ENCODE measurements at places on chromosomes 7 and 10.
A peak's percentile ranks its signal among the peaks of the same experiment; 100 is the strongest.

- no peak for DNase-seq
These were observed 59.9 kb downstream of the CACUL1 start for GRCh38 chr10:118694848-118695247.

GRCh38 chr7:39035903-39036302 is 58.2 kb downstream of the POU6F2 start:
- no peak for DNase-seq

GRCh38 chr7:94149789-94150545 is 145.8 kb upstream of the BET1 start:
- DNase-seq, result no peak

- no peak for DNase-seq
These were observed 2.5 kb upstream of the MACC1 start for GRCh38 chr7:20219446-20220292.

- DNase-seq, result peak; percentile 60
These were observed 355.9 kb downstream of the SFMBT2 start for GRCh38 chr10:7054915-7055314.

- DNase-seq, result no peak
These were observed 3.9 kb downstream of the CDK14 start for GRCh38 chr7:90599892-90600555.

- DNase-seq, result no peak
These were observed 4.7 kb upstream of the ITPRIP start for GRCh38 chr10:104342941-104343411.

Measured in H7 (cell line).